ENCODE measurements at places on chromosomes 5 and 9.

DNA sequence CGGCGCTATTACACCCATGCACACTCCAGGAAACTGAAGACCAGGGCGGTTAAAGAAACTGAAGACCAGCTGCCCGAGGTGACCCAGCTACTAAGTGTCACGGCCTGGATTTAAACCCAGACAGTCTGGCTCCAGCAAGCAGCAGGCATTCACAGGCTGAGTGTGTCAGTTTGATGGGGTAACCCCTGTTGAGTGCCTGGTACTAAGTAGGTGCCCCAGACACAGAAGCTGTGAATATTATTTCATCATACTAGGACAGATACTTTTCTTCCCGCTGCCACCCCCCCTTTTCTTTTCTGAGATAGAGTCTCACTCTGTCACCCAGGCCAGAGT is 7.3 kb downstream of the ENG start:
- no peak for DNase-seq

DNA sequence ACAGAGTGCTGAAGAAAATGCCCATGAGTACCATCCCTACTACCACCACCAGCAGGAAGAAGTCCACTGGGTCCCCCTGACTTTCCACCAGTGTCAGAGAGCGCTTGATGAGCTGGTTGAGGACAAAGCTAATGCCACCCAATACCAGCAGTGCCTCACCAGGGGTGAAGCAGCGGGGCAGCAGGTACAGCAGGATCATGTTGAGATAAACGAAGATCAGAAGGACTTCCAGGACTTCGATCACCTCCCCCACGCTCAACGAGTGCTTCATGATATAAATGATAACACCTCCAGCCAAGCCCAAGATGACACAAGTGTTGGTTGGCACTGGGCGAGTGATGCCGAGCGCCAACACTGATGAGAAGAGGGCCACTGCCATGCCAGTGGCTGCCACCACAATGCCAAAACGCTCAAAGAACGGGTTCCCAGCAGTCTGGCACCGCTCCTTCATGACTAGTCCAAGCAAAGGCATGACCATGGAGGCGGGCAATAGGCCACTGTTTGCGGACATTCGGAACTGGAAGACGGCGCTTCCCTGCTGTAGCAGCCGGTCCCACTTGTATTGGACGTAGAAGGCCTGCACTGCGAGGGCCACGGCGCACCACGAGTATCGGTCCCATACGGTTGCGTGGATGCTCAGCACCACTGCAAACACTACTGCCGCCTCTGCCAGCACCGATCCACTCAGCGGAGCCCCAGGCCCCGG is 679 bp downstream of the DOLK start:
- no peak for DNase-seq

- DNase-seq = no peak
Observed at GRCh38 chr5:109823597-109823996, 133.9 kb downstream of the MAN2A1 start.

- DNase-seq = no peak
Observed at GRCh38 chr9:107938801-107939386, 449.3 kb upstream of the KLF4 start.

DNA sequence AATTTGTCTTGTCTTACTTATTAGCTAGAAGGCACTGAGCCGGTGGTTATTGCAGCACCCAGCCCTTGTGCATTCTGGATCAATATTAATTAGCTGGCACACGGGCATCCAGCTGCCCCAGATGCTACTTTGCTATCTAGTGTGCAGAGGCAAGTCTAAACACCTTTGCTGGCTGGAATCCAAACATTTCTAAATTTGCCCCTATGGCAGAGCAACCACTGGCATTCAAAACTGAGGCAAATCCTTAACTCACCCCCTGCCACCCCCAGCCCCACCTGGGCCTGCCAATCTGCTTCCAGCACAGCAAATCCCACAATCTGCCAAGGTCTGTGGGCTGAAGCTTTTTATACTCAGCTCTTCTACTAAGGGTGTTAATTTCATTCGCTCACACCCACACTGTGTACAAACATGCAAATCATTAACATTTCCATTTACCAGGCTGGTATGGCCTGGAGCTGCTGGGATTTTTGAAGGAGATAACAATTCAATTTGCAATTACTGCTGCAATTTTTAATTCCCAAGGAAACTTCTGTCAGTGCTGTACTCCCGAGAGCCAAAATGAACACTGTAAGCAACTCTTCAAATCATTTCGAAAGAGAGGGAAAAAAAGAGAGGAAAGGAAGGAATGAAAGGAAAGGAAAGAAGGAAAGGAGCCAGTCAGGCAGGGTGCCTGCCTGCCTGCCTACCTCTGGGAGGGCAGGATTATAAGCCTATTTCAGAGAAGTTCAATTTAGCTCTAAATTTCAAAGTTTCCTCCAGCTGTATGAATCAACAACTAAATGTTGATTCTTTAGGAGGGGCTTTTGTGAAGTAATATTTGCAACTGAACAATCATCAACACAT is 35.5 kb downstream of the RAPGEF1 start:
- DNase-seq = no peak

Measured in posterior vena cava (tissue), 2 donors.